ENCODE measurements at places on chromosomes 7 and 10.

DNA sequence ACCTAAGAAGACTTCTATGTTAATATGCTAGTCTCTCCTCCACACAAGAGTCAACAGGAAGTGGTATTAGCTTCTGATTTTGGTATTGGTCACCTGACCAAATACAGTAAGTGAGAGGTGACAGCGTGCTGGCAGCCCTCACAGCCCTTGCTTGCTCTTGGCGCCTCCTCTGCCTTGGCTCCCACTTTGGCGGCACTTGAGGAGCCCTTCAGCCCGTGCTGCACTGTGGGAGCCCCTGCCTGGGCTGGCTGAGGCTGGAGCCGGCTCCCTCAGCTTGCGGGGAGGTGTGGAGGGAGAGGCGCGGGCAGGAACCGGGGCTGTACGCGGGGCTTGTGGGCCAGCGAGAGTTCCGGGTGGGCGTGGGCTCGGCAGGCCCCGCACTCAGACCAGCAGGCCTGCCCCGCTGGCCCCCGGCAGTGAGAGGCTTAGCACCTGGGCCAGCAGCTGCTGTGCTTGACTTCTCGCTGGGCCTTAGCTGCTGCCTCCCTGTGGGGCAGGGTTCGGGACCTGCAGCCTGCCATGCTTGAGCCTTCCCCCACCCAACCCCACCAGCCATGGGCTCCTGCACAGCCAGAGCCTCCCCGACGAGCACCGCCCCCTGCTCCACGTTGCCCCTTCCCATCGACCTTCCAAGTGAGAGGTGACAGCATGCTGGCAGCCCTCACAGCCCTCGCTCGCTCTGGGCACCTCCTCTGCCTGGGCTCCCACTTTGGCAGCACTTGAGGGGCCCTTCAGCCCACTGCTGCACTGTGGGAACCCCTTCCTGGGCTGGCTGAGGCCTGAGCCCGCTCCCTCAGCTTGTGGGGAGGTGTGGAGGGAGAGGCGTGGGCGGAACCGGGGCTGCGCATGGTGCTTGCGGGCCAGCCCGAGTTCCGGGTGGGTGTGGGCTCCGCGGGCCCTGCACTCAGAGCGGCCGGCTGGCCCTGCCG lies 4.2 kb upstream of the ACSL5 start:
- DNase-seq, result no peak

DNA sequence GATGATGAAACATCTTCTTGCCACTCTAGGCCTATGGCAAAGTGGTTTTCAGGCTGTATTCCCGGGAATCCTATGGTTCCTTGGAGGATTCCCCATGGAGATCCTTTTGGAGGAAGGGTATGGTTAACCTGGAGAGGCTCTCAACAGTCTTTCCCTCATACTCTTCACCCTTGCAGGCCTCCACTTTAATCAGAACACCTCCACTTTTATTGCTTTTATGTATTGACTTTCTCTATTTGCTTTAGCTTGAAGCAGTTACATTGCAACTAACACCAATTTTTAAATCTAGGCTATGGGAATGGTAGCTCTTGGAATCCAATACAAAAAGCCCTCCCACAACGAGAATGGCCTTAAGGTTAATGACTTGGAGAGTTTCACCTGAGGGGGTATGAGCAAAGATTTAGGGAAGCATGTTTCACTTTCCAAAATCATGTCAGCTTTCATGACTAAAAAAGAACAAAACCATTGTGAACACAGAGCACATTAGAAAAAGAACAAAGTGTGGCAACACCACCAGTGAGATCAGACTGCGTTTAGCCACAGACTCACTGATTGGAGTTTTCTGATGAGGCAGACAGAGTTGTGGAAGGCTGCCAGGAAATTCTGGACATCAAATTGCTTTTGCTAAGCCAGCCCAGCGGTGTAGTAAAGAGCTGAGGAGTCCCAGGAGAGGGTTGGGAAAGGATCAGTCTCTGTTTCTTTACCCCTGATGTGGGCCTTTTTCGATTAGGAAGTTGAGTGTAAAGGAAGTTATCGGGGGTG lies 130.4 kb upstream of the BMPER start:
- DNase-seq, result peak; percentile 69

- DNase-seq, result no peak
Observed at GRCh38 chr10:93431361-93431760, 50.8 kb downstream of the MYOF start.

- no peak for DNase-seq
Observed at GRCh38 chr10:71970331-71970730, 6.1 kb downstream of the CHST3 start.

DNA sequence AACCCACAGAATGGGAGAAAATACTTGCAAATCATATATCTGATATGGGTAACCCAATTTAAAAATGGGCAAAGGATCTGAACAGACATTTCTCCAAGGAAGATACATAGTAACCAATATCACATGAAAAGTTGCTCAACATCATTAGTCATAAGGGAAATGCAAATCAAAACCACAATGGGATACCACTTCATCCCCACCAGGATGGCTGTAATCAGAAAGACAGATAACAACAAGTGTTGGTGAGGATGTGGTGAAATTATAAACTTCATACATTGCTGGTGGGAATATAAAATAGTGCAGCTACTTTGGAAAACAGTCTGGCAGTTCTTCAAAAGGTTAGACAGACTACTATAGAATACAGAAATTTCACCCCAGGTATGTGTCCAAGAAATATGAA lies 19.3 kb downstream of the AOC1 start:
- no peak for DNase-seq

DNA sequence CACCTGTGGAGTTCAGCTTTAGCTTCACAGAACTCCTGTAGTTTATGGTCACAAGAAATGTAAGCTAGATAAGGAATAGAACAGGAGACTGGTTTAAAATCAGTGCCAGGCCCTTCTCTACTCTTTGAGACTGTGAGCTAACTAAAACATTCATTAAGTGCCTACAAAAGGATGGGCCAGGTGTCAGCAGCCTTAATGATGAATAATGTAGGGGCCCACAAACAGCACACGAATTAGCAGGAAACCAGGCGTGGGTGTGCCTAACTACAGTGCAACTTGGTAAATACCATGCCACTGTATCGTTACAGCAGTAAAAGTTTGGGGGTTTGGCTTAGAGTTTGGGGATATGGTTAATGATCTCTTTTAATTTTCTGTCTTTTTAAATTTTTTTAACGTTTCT lies 6.1 kb upstream of the ABLIM1 start:
- DNase-seq, result no peak

- no peak for DNase-seq
Observed at GRCh38 chr7:50795253-50795652, 12.6 kb upstream of the GRB10 start.

- no peak for DNase-seq
Observed at GRCh38 chr10:78214955-78215354, 181.3 kb downstream of the RPS24 start.

- DNase-seq, result no peak
Observed at GRCh38 chr7:57426629-57427003, 23.4 kb upstream of the ZNF716 start.
